RWPE2 (cell line): ENCODE measurements at places on chromosomes 16 and 17.

DNA sequence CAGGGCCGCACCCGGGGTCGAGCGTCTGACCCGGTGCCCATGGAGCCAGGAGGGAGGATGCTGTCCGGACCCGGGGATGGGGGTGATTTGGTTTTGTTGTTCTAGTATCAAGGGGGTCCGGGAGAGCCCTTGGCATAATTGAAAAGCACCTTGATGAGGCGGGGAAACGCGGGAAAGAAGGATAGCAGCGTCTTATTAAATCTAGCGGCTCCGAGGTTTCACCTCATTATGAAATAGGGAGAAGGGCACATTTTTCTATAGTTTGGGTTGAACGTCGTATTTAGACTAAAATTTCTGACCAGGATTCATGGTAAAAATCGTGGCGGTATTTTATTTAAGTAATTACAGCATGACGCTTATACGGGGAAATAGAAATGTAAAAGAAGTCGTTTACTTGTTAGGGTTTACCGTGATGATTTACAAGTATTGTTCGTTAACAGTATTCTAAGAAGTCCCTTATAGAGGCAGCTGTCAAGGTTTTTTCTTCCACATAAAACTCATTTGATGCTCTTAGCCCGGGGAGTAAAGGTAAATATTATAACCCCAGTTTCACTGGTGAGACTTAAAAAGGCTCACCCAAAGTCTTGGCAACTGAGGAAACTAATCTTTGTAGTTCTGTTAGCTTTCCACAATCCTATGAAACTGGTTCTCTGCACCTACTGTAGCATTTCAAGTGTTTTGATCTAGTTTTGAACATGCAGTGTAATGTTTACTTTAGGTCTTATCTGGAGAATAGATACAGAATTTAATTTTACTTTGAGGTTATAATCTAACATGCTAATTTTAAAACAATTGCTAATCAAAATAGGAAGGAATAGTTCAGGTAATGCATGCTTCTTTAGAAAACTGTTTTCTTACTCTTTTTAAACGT lies 756 bp downstream of the LUC7L3 start:
- DNase-seq = no peak

- DNase-seq = no peak
Observed at GRCh38 chr17:80264205-80265075, 3.8 kb downstream of the RNF213 start.

GRCh38 chr17:33015716-33016346 lies 24.2 kb downstream of the SPACA3 start:
- DNase-seq = no peak

DNA sequence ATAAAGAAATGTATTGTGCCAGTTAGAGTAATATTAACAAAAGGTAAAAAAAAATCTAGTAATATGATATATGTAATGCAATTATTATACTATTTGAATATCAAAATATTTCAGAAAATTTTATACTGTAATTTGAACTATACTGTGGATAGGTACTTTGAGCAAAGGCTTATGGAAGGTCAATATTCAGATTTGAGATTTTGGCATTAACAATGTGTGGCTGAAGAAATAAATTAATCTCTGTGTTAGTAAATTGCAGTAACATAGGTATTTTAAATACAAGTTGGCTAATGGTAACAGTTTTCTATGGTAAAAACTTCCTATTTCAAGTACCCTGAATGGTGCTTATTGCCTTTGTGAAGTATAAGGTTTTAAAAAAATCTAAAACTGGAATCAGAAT lies 23.2 kb upstream of the NACA2 start:
- no peak for DNase-seq

DNA sequence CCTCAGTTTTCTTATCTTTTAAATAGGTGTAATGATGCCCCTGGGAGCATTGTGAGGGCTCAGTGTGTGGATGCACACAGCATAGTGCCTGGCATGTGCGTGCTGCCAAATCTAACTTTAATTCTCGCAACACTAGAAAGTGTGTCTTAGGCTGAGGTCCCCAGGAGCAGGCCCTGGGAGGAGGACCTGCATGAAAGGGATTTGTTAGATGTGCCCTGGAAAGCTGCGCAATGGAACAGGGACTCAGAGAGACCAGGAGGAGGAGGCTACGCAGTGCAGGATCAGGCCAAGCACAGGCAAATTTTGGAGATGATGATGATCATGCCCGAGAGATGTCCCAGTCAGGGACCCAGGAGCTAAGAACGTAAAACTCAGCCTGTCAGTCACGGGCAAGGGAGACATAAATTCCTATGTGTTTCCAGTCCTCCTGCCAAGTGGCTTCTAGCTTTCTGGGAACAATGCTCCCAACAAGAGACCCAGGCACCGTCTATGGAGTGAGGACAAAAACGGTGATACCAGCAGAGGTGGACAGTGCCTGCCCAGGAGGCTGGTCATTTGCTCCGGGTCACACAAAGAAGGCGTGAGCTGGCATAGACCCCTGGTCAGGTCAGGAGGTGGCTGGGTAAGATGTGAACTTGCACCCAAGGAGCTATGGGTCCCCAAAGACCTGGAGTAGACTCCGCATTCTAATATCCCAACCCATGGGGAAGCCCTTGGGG lies 352.2 kb upstream of the TNRC6C start:
- DNase-seq = peak; percentile 31

- no peak for DNase-seq
Observed at GRCh38 chr16:74100395-74101326, 196.0 kb upstream of the PSMD7 start.

- DNase-seq = no peak
Observed at GRCh38 chr17:12463102-12463501, 202.6 kb upstream of the MYOCD start.

DNA sequence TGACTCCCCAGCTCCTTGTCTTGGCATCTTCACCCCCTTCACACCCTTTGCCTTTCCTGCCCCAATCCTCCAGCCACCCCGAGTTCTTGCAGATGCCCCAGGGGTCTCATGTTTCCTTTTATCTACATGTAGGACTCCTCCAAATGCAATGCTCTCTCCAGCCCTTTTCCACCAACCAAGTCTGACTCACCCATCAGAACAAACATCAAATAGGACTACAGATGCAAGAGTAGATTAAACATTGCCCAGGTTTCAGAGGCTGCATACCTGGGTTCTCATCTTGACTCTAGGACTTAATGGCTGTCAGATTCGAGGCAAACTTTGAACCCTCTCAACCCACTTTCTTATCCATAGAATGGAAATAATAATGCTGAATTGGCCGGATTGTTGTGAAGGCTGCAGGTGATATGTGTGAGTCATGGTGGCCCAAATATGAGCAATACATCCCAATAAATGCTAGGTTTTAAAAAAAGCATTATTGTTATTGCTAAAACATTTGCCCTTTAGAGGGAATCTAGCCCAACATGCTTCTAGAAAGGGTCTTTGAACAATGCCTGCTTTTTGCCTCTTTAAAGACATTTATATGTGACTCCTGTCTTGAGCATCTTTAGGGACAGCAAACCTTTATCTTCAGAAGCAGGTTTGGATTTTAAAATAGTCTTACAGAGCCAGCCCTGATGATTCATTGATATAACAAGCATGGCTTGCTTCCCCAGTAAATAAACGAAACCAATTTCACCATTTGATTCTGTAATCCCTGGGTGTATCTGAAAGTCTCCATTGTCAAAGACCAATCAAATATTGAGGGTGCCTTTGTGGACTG lies 310.1 kb downstream of the FOXL1 start:
- DNase-seq = no peak

DNA sequence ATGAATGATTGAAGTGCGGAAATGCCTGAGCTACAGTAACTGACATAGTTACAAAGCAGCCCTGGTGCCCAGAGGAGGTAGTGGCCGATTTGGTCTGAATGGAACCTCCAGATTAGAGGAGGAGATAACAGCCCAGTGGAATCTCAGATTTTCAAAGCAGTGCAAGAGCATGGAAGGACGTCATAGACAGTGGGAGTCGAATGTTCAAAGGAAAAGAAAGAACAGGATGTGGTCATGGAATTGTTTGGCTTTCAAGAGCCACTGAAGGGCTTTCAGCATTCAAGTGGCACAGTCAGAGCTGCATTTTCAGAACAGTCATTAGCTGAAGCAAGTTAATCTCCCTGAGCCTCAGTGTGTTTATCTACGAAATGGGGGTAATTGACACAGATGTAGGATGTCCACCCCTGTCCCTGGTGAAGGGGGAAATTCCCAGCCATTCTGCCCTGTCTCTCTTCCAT lies 104.6 kb upstream of the CACNG3 start:
- no peak for DNase-seq

GRCh38 chr17:66383333-66383732 lies 80.9 kb downstream of the PRKCA start:
- no peak for DNase-seq
